ENCODE measurements at places on chromosomes 5 and 9.

DNA sequence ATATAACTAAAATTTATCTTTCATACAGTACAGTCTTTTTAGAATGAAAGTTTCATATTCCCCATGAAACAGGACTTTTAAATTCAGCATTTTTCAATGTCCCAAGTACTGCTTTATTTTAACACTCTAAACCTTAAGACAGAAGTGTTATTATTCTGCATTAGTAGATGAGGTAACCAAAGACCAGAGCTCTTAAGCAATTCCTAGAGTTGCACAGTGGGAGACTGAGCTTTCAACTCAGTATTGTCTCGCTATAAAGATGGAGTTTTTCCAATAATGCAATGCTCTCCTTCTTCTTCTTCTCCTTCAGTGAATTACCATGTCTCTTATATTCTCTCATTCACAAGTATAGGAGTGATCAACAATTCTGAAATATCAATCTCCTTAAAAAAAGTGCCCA, 479.7 kb downstream of the CETN3 start:
- DNase-seq, result no peak

- DNase-seq, result no peak
These were observed 52.6 kb downstream of the ADAMTS16 start for GRCh38 chr5:5192681-5193080.

GRCh38 chr9:129894120-129894823, 59.0 kb downstream of the USP20 start:
- no peak for DNase-seq

- DNase-seq, result no peak
These were observed 71.0 kb upstream of the TARS1 start for GRCh38 chr5:33369485-33370465.

GRCh38 chr5:18761801-18762200, 1127.5 kb downstream of the TAF11L14 start:
- DNase-seq, result no peak

GRCh38 chr9:89505911-89506310, 8.0 kb upstream of the SEMA4D start:
- DNase-seq, result peak; percentile 5

DNA sequence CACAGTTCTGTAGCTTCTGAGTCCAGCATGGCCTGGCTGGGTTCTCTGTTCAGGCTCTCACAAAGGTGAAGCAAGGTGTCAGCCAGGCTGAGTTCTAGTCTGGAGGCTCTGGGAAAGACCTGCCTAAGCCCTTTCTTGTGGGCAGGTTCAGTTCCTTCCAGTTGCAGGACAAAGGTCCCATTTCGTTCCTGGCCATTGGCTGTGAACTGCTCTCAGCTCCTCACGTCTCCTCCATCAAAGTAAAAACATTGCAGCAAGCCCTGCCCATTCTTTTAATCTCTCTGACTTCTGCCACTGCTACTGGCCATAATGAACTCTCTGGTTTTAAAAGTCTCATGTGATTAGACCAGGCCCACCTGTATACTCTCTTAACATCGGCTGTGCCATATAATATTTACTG, 61.6 kb upstream of the BARX1 start:
- no peak for DNase-seq
